ENCODE measurements at places on chromosomes 1 and 21.

GRCh38 chr1:18480315-18481189, at the start of gene KLHDC7A:
KLHDC7A (plus strand) TSS chr1:18480930; CDS start chr1:18480982, 52 bp downstream.
- no peak for DNase-seq

DNA sequence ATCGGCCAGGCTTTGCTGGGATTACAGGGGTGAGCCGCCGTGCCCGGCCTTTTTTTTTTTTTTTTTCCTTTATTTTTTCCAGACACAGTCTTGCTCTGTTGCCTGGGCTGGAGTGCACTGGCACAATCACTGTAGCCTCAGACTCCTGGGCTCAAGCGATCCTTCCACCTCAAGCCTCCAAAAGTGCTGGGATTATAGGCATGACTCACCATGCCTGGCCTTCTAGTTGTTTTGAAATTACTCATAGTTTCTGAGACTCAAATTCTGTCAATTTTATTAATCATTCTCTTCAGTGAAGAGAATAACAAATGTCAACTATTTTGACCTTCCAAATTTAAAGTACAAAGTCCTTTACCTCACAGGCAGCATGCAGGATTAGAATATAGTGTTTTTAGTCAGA, 374.5 kb downstream of the PLA2G4A start:
- no peak for DNase-seq

DNA sequence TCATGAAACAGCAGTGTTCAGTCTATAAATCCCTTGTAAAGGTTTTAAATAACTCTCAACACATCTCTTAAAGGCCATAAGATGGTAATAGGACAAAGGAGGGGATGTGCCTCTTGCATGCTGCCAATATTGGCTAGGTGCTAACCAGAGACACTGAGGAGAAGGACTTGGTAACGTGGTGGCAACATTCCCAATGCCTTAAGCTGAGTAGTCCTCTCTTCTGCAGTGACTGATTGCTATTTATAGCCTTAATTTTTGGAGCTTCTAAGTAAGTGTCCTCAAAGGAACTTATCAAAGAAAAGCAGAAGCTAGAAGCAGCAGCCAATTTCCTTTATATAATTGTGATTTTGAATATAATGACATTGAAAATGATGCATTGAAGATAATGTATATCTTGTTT, 63.0 kb downstream of the DPT start:
- no peak for DNase-seq

DNA sequence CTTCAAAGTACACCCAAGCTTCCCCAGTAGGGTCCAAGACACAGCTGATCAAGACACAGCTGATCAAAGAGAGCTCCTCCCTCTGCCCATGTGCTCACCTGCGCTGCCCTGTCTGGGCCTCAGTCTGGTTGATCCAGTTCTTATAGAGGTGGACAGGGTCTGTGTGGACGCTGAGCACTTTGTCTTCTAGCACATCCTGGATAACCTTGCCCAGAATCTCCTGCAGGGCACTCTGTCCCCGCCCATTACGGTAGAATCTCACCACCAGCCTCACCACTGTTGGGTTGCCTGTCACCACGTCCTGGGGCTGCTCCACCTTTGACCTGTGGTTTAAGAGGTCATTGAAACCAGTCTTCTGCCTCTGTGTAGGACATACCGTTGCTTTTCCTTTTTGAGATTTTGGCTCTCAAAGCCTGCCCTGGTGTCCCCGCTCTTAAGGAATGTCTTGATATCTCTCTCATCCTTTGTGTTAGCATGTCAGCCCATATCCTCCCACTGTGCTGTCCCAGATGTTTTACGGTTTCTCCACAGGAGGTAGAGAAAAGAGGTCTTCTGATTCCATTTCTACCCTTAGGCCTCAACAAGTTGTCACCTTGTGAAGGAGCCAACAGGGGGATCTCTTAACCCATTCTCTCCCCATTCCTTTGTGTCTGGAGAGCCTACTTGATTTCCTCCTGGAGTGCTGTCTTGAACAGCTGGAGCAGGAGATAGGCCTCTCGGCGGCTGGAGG, 33.5 kb downstream of the IQGAP3 start:
- no peak for DNase-seq

- no peak for DNase-seq
Measured at GRCh38 chr1:117093870-117094621, 27.5 kb downstream of the TRIM45 start.

- no peak for DNase-seq
Measured at GRCh38 chr21:41045534-41046268, 122.3 kb upstream of the BACE2 start.

DNA sequence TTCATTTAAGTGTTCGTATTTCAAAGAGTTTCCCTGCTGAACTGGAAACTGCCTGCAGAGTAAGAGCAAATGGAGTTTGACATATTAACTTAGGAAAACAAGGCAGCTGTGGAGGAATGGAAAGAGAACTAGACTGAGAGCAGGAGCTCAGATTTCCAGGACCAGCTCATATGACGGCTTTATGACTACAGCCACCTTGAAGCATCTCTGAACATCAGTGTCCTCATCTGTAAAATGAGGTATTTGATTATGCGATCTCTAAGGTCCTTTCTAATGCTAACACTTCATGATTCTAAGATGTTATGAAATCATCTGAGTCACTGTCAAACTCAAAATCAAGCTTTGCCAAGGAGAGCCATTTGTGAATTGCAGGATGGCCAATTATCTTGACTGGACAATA, 112.3 kb downstream of the PRRX1 start:
- DNase-seq, result no peak

- no peak for DNase-seq
Measured at GRCh38 chr1:215119719-215120365, 37.3 kb downstream of the KCNK2 start.

DNA sequence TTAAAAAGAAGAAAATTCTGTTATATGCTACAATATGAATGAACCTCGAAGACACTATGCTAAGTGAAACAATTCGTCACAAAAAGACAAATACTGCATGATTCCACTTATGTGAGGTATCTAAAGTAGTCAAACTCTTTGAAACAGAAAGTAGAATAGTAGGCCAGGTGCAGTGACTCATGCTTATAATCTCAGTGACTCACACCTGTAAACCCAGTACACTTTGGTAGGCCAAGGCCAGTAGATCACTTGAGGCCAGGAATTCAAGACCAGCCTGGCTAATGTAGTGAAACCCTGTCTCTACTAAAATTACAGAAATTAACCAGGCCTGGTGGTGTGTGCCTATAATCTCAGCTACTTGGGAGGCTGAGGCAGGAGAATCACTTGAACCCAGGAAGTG, 25.7 kb downstream of the EPHA10 start:
- no peak for DNase-seq

DNA sequence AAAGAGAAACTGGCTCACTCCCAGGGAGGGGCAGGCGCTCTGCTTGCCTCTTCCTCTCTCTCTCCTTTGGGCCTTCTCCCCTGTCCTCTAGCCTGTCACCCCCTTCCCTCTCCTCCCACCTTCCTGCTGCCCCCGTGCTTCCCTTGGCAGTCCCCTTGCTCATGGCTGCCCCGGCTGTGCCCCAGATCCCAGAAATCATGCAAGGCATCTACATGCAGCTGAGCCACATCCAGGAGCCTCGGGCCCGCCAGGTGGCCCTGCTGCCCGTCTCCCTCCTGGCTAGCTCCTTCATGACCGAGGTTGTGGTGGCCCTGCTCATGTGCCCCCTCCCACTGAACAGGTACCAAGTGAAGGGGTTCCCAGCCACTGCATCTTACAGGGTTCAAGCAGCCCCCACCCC, 36.0 kb upstream of the TTC4 start:
- DNase-seq, result no peak

GRCh38 chr1:94805912-94806311, 14.2 kb upstream of the SLC44A3 start:
- peak; percentile 17 for DNase-seq

- no peak for DNase-seq
Measured at GRCh38 chr1:206495011-206495461, 12.3 kb upstream of the RASSF5 start.

- DNase-seq, result no peak
Measured at GRCh38 chr21:41260428-41260827, 56.2 kb upstream of the FAM3B start.

- no peak for DNase-seq
Measured at GRCh38 chr1:206909883-206910318, 11.8 kb downstream of the FCMR start.

DNA sequence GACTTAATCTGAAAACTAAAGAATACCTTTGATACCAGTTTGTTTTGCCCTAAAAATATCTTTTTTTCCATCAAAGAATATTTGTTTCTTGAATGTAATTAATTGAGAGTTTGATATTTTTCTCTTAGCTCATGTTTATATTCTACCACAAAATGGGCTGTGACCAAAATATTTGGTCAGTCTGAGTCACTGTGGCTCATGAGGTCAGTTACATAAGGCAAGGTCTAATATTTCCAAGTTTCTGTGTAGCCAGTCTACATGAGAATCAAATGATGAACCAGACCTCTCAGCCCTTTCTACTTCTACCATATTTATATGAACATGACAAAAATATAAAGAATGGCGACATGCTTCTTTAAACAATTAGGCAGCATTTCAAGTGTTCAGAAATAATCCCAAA, 83.0 kb upstream of the IVNS1ABP start:
- DNase-seq, result no peak

DNA sequence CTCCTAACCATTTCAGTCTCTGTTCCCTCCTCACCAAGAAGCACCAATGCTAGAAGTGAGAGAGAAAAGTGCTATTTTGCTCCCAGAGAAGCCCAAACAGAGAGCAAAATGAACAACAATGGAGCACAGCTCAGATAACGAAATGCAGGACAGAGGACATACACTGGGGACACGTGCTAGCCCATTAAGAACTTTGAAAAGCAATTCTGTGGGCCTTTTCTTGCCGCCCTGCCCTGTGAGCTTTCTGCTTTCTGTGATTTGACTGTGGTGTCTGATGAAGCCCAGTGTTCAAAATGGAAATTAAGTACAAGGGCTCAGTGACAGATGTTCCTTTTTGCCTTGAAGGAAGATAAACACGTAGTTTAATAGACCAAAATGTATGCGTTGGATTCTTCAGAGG, 130.8 kb downstream of the S1PR1 start:
- no peak for DNase-seq

DNA sequence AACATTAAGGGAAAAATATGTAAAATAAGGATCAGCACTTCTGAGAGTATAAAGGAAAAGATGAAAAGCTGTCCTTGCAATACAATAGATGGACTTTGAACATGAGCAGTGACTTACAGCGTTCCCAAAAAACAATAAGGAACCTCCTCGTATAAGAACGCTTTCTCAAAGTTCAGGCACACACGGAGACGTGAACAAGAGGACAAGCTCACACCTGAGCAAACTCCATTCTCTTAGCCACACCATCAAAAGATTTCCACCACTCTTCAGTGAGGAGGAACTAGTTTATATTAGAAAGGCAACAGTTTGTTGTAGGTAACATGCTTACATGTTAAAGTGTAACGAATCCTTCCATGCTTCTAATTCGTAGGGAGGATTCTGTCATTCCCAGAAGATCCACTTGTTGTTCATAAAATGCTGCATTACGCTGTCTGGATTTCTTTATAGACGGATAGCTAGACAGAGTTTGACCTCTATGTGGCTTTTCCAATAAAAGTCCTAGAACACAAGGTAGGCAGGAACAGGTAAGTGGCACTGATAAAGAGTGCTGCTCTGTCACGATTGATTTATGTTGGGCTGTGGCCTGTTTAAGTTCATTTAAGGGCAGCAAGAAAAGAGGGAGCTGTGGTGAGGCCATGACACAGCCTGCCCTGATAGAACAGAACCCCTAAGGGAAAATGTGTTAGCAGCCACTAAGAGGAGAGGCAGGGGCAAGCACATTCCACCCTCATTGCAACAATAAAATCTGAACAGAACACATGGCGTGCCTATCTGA, 37.0 kb upstream of the ATP1A1 start:
- DNase-seq, result no peak

DNA sequence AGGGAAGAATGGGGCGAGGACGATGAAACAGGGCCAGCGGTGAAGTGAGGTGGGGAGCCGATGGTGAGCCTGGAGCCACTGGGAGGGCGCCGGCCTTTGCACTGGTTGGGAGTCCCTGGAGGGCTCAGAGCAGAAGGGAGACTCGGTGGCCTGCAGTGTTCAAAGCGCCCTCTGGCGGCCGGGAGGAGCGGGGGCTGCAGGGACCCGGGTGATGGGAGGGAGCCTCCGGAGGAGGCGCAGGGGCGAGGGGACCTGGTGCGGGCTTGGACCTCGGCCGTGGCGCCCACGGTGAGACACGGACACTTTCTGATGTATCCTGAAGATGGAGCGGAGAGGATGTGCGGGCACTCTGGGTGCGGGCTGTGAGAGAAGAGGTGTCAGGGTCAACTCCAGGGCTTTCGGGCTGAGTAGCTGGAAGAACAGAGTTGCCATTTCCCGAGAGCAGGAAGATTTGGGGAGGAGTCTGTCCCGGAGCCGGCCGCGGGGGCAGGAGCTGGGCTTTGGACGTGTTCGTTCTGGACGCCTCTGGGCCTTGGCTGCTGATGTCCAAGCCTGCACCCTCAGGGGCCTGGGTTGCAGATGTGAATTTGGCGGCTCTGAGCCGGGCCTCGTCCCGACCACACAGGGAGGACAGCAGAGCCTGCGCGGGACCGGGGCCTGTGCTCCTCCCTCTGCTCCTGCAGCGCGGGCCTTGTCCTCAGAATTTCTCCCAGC, 29.7 kb downstream of the HEYL start:
- peak; percentile 71 for DNase-seq

GRCh38 chr1:156625436-156626078, 6.3 kb downstream of the HAPLN2 start:
- DNase-seq, result peak; percentile 51

DNA sequence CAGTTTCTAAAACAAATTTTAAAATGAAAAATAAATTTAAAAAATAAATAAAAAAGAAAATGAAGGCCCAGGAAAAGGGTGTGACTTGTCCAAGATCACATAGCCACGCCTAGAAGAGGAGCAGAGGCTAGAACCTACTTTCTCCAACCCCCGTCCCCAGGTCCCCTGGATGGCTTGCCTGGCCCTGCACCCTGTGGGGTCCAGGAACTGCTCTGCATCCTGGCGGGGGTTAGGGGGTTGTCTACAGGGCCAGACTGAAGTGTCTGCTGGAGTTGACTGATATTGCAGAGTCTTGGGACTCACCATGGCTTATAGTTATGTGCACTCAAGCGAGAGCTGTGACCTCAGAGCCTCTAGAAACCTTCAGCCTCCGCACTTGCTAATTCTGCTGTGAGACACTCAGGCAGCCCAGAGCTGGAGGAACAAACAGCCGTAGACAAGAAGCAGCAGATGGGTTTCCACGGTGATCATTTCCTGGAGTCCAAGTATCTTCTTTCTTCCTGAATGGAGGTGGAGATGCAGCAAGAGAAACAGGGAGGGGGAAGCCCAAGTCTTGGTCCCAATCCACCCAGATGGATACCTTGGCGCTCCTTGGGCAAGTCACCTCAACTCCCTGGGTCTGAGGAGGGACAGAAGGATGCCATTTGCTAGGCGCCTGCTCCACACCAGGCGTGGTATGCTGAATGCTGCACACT, 5.2 kb upstream of the EXTL1 start:
- DNase-seq, result no peak

Measured in stimulated activated CD4-positive, alpha-beta T cell treated with anti-CD3 and anti-CD28 coated beads, TNF-alpha, amount 100 ng/mL, for 4 hours (primary cell).